ENCODE measurements at places on chromosomes 2 and 18. TPM values are rescaled to one million over a fixed set of nuclear protein-coding genes. Genes with fewer than 3 reads are reported as not detected.

Gene CCT7
- polyA plus RNA-seq = 357 TPM

Gene PLB1
- polyA plus RNA-seq = 5.2 TPM

Gene ATG9A
- polyA plus RNA-seq = 54.2 TPM

Gene AFF3
- polyA plus RNA-seq = not detected

Gene EMILIN1
- 0.03 TPM for polyA plus RNA-seq

Gene SATB2
- 1.4 TPM for polyA plus RNA-seq

Gene INPP1
- polyA plus RNA-seq = 6.1 TPM

Gene PSMA8
- polyA plus RNA-seq = not detected

Gene TRIM43
- not detected for polyA plus RNA-seq

Gene TRIB2
- polyA plus RNA-seq = 8.8 TPM

Gene RAX
- polyA plus RNA-seq = not detected

Gene TDRD15
- polyA plus RNA-seq = not detected

Gene TGFA
- polyA plus RNA-seq = 71.8 TPM

Gene TBR1
- not detected for polyA plus RNA-seq

Gene LIPT1
- 2.1 TPM for polyA plus RNA-seq

Gene UPP2
- polyA plus RNA-seq = not detected

Gene SULT1C2
- 0.06 TPM for polyA plus RNA-seq

Gene DUSP11
- 83.7 TPM for polyA plus RNA-seq

Gene SULT1C4
- polyA plus RNA-seq = not detected

Gene AMER3
- not detected for polyA plus RNA-seq

Gene HOXD3
- not detected for polyA plus RNA-seq

Gene AGAP1
- 13.5 TPM for polyA plus RNA-seq

Gene CHRNG
- not detected for polyA plus RNA-seq

Gene SRD5A2
- polyA plus RNA-seq = 0.04 TPM

Gene VWC2L
- not detected for polyA plus RNA-seq

Gene GREB1L
- polyA plus RNA-seq = 5.1 TPM

Gene PER2
- polyA plus RNA-seq = 2.0 TPM

Gene MGAT4A
- polyA plus RNA-seq = 0.17 TPM

Gene RNU2-63P
- 2.4 TPM for polyA plus RNA-seq

Gene TMEM185B
- 13.4 TPM for polyA plus RNA-seq

Gene MAP3K19
- not detected for polyA plus RNA-seq

Gene PLEKHH2
- 1.3 TPM for polyA plus RNA-seq

Gene SCN3A
- polyA plus RNA-seq = not detected

Gene RASGRP3
- polyA plus RNA-seq = 0.97 TPM

Gene ANKRD29
- polyA plus RNA-seq = 8.5 TPM

Gene C2orf15
- 0.48 TPM for polyA plus RNA-seq

Gene TLX2
- polyA plus RNA-seq = not detected

Data from keratinocyte (primary cell).